Sigmoid colon (tissue), 7 donors: ENCODE measurements at places on chromosomes 13 and 19.

GRCh38 chr13:90455823-90456222 is 891.7 kb upstream of the MIR17HG start:
- no peak for DNase-seq

DNA sequence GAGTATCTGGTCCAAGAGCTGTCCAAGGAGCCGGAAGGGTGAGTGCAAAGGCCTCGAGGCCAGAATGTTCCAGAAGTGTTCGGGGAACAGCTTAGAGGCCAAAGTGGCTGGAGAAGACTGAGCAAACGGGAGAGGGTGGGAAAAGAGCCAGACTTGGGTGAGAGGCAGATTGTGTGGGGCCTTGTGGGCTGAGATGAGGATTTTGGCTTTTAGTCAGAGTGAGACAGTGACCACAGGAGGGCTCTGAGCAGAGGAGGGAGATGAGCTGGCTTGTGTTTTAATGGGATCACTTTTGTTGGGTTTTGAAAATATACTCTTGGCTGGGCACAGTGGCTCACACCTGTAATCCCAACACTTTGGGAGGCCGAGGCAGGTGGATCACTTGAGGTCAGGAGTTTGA is 5.6 kb downstream of the NANOS2 start:
- no peak for DNase-seq

DNA sequence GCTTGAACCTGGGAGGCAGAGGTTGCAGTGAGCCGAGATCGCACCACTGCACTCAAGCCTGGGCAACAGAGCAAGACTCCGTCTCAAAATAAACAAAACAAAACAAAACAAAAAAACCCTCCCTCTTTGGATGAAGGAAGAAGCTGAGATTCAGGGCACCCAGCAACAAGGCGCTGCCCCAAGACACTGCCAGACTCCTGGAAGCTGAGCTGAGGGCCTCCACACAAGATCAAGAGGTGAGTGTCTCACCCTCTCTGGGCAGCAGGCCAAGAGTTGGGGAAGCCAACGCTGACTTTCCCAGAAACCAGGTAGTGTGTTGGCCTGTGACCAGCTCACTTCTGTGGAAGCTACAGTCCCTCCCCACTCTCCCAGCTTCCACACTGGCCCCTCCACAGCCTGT is 3.7 kb upstream of the TYROBP start:
- no peak for DNase-seq

DNA sequence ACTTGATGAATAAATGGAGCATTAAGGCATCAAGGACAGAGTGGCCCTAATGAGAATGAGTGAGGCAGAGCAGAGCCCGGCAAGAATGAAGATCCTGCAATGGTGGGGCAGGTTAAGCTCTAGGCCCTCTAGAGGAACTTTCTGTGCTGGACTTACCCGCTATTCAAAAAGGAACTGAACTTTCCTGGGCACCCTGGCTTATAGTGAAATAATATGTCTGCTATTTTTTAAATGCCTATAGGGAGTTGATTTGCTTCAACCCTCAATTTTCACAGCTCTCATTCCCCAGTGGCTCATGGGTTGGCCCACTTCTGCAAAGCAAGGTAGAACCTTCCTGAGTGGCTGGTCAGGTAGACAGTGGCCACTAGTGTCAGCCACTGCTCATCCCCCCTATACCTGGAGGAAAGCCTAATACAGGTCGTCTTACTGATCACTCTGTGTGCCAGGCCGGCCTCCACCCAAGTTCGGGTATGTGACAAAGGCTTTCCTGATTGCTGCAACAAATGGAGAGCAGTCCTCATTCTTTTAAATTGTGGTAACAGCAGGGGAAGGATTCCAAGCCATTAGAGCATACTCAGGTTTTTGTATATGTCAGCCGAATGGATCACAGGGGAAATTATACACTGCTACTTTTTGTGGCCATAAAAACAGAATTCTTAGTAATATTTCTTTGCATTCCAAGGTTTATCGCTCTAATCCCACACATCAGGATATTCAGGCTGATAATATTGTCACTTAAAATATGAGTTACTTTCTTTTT is 103.0 kb downstream of the KL start:
- no peak for DNase-seq

DNA sequence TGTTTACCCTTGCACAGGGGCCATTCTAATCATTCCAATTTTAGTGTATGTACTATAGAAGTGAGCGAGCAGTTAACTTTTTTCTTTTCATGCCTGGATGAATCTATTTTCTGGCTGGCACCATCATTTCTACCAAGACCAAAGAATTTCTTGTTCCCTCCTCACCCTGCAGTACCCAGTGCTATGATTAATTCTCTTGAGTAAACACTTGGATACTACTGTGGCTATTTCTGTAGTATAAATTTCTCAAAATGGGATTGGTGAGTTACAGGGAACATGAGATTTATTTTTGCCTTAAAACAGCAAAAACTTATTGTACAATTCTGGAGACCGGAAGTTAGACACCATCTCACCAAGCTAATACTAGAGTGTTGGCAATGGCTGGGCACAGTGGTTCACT is 7.6 kb downstream of the ZNF446 start:
- no peak for DNase-seq

DNA sequence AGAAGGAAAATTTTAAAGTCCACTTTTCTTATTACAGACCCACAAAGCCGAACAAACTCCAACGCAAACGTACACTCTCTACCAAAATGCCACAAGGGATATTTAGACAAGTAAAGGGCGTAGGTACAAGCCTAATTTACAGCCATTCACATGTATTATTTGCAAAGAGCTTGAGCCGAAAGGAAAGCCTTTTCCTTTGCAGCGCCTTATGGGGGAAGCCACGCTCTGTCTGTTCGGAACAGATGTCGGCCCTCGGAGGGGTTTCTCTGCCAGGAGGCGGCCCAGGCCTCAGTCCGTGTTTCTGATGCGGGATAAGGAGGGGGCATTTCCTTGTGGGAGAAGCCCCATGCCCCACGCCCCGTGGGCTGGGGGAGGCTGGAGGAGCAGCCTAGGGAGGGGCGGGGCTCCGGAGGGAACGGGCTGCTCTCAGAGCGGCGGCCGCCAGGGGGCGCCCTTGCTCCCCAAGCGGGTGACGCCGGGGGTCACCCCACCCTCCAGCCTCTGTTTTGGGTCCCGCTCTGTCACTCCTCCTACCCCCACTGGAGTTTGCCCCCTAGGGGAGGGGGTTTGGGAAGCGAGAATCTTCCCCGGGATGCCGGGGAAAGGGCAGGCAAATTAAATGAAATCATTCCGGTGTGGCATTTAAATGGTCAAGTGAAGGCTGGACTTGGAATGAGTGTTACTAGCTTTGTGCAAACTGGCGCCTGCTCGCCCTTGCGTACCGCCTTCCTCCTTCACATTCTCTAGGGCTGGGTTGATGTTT is 2.9 kb downstream of the HTR2A start:
- peak; percentile 78 for DNase-seq

DNA sequence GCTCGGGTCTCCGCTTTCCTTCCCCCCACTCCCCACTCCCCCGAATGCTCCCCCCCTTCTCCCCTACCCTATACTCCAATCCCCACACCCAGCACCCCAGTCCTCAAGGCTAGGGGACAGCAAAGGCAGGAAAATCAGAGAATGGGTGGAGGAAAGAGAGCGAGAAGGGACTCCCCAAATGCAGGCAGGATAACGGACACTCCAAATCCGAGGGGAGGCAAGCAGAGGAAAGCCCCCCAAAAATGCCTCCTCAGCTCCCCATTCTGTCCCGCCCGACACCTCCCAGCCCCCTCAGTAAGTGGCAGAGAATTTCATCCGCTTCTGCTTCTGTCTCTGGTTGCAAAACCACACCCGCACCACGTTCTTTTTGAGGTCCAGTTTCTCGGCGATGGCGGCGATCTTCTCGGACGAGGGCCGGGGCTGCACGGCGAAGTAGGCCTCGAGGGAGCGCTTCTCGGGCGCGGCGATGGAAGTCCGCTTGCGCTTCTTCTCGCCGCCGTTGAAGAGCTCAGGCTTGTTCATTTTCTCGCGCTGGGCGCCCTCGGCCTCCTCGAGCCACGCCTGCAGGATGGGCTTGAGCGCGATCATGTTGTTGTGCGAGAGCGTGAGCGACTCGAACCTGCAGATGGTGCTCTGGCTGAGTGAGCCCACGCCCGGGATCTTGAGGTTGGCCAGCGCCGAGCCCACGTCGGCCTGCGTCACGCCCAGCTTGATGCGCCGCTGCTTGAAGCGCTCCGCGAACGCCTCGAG is 2.1 kb downstream of the POU4F1 start:
- no peak for DNase-seq

- no peak for DNase-seq
Measured at GRCh38 chr13:47142105-47142504, 245.3 kb upstream of the HTR2A start.

- no peak for DNase-seq
Measured at GRCh38 chr13:79271616-79272015, 134.4 kb downstream of the RBM26 start.

DNA sequence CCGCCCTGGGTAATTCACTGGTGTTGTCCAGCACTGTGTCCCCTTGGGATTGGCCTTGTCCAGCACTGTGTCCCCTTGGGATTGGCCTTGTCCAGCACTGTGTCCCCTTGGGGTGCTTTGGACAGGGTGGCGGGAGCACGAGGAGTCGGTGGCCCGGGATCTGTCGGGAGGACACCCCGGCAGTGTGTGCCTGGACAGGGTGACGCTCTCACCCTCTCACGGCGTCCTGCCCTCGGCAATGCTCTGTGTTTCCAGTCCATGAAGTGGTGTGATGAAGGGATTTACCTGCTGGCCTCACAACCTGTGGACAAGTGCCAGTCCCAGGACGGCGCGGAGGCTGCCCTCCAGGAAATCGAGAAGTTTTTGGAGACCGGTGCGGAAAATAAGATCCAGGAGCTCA is 29.9 kb upstream of the F7 start:
- DNase-seq = no peak

GRCh38 chr19:45352062-45352461 is 11.5 kb downstream of the KLC3 start:
- DNase-seq = no peak

GRCh38 chr19:18496167-18496979 is 25.5 kb downstream of the ELL start:
- no peak for DNase-seq

DNA sequence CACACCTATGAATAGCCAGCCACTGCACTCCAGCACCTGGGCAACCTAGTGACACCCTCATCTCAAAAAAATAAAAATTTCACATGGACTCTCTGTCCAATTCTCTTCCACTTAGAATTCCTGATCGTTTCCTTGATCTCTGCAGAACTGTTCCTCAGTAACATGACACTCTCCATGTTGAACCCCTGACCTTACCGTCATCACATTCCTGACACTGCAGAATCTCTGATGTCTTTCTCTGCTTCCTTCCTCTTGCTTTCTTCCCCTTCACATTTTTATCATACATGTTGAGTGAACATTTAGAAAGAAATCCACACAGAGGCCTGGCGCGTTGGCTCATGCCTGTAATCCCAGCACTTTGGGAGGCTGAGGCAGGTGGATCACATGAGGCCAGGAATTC is 15.0 kb downstream of the ZNF114 start:
- DNase-seq = no peak

GRCh38 chr19:42542791-42543190 is 14.5 kb upstream of the CEACAM1 start:
- DNase-seq = no peak

DNA sequence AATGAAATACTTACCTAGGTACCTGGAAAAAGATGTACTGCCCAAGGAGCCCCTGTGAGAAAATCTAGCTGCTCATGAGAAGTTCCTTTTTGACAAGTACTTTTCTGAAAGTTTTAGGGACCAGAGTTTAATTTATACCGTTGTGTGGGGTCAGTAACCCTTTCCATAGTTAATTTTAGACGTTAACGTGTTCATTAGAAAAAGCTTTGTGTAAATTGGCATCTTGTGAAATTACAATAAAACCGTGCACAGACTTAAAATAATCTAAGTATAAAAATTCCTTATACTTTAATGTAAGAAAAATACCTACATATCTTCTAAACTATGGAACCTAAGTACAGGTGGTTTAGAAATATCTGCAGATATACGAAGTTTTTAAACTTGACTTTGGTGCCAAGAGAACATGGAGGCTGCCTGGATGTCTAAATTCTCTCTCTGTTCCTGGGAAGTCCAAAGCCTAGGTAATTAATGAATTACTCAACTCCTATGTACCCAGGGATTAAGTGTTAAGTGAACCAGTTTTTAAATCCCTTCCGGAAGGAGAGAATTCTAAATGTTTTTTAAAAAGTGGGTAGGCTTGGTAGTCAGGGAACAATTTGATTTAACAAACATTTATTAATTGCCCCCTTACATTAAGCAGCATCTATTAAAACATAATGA is 50.2 kb upstream of the PDX1 start:
- no peak for DNase-seq

- no peak for DNase-seq
Measured at GRCh38 chr13:110590577-110590976, 24.8 kb upstream of the NAXD start.

DNA sequence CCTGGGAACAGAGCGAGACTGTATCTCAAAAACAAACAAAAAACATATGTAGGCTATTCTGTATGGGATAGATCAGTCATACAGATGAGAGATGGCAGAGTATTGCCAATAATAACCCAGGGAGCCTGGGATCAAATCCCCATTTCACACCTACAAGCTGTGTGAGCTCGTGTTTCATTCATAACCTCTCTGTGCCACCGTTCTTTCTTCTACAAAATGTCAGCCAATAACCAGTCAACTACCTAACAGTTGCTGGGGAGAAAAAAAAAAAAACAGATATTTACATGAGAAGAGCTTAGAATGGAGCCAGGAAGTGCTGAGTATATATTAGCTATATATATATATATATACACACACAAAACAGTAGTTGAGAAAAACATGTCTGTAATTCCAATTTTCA is 6.5 kb upstream of the IFNL2 start:
- no peak for DNase-seq

DNA sequence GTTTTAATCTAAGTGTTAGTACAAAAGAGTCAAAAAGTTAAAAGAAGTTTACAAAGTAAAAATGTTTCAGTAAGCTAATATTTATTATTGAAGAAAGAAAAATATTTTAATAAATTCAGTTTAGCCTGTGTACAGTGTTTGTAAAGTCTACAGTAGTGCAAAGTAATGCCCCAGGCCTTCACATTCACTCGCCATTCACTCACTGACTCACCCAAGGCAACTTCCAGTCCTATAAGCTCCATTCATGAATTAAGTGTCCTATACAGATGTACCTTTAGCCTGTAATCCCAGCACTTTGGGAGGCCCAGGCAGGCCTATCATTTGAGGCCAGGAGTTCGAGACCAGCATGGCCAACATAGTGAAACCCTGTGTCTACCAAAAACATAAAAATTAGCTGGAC is 24.1 kb upstream of the AKAP11 start:
- no peak for DNase-seq

GRCh38 chr13:50378509-50379044 is 363.3 kb downstream of the KCNRG start:
- no peak for DNase-seq

GRCh38 chr13:107205318-107206104 is 637.6 kb upstream of the ARGLU1 start:
- no peak for DNase-seq

DNA sequence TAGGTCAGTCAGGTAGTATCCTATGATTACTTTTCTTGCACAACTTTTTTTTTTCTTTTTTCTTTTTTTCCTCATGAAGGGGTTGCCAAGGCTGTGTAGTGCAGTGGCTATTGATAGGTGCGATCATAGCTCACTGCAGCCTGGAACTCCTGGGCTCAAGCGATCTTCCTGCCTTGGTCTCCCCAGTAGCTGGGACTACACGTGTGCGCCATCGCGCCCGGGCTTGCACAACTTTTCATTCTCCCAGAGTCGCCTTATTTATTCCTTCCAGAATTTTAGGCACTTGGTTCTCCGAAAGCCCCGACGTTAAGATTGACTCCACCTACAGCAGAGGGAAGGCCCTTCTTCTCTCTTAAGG is 867 bp upstream of the ZNF613 start:
- DNase-seq = no peak

GRCh38 chr19:18150776-18151624 is 2.0 kb upstream of the PIK3R2 start:
- no peak for DNase-seq
